ENCODE measurements at places on chromosomes 3 and 15.

DNA sequence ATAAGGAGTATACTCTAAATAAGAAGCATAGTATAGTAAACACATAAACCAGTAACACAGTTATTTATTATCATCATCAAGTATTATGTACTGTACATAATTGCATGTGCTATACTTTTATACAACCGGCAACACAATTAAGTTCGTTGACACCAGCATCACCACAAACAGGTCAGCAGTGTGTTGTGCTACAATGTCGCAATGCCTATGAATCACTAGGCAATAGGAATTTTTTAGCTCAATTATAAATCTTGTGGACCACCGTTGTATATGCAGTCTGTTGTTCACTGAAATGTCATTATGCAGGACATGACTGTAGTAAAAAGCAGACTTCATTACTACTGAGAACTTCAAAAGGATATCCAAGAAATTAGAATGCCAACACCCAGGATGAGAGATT is 177.0 kb downstream of the PDCD6IP start:
- no peak for DNase-seq

GRCh38 chr3:87792198-87792533 is 266.6 kb downstream of the CGGBP1 start:
- no peak for DNase-seq

GRCh38 chr3:193656878-193657282 is 63.9 kb downstream of the OPA1 start:
- DNase-seq: no peak

DNA sequence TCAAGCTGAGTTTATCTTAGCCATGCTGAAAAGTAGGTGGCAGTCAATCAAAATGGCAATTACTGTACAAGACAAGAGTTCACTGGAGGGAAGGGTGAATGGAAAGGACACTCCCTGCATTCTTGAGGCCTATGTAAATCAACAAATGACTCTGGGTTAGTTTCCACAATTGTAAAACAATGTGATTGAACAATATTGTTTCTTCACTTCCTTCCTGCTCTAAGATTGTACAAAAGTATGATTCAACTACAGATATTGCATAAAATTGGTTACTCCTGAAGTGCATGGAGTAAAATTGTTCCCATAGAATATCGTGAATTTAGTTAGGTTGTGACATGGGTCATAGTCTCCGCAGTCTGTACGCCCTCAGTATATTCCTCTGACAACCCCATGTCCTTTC is 277.6 kb downstream of the LPP start:
- DNase-seq: no peak

DNA sequence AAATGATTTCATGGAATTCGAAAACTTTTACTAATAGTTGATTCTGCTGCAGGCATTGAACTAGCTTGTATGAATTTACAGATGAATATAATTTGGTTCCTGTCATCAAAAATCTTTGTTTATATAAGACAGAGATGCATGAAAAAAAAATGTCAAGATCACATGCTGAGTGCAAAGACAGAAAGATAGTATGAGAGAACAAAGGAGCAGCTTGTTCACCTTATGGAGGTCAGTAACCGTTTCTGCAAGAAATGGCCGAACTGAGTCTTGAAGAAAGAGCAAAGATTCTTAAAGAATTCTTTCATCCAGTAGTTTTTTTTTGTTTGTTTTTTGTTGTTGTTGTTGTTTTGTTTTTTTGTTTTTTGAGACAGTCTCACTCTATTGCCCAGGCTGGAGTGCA is 450.6 kb downstream of the TUSC7 start:
- DNase-seq: no peak

DNA sequence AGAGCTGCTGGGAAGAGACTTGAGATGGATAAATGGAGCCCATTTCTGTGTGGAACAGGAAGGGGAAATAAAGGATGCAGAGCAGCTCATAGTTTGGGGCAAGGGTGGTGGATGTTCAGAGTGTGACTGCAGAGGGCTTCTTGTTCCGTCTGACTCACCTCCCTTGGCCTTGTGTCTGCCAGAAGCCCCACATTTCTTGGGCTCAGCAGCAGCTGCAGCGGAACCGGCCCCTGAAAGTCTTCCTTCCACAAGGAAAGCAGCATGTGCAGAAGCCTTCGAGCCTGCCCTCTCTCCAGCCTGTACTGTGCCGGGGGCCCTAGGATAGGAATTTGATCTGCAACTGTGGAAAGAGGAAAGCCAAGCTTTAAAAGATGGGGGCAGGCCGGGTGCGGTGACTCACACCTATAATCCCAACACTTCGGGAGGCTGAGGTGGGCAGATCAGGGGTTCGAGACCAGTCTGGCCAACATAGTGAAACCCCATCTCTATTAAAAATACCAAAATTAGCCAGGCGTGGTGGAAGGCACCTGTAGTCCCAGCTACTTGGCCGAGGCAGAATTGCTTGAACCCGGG is 11.5 kb downstream of the CDAN1 start:
- no peak for DNase-seq

DNA sequence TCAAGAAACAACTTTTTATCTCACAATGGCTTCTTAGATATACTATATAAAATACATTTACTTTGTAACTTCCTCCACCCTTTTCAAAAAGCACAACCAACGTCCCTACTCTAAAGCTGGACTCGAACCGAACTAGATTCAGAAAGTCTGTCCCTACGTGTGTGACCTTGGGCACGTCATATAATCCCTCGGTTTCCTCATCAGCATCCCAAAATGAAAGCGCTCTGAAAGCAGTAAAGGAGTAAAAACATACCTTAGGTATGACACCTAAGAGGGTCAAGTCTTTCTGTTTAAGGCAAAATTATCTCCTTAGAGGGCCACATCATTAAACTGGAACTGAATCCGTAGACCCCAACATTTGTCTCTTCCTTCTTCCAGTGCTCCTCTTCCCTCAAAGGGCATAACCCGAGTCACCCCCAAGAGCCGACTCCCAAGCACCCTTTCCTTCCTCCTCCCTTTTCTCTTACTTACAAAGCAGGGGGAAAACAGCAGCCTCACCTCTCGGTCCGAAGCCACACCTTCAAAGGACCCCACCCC is 663 bp downstream of the PDCD10 start:
- DNase-seq: no peak

DNA sequence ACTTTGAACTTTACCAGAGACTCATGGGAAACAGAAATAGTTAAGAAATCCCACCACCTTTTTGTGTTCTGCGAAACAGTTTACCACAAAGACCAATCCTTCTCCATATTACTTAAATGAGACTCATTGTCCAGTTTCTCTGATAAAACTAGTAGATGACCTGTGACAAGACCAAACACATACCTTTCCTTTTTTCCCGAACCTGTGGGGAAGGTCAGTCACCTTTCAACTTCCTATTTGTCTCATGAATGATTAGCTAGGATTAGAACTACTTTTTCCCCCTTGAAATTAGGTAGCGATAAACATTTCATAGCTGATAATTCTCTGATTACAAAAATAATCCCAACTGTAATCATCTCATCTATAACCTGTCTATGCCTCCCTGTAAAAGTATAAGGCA is 2.3 kb upstream of the TBC1D5 start:
- no peak for DNase-seq

GRCh38 chr15:50872832-50873426 is 35.6 kb upstream of the AP4E1 start:
- DNase-seq: no peak

- no peak for DNase-seq
Observed at GRCh38 chr15:66894363-66894762, 171.0 kb upstream of the SMAD3 start.

DNA sequence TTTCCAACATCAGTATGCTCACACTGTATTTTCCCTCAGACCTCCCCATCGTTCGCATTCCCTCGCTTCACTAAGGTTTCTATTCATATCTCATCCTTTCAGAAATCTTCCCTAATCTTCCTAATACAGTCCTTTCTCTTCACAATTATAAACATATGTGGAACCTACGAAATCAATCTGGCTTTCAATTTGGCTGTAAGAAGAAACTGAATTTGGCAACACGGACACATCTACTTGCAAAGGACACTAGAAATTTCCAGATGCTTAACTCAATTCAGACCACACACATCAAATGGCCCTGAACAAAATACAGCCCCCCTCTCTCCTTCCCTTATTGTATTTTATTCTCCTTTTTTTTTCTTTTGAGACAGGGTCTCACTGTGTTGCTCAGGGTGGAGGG is 39.1 kb upstream of the TM4SF19 start:
- DNase-seq: no peak

DNA sequence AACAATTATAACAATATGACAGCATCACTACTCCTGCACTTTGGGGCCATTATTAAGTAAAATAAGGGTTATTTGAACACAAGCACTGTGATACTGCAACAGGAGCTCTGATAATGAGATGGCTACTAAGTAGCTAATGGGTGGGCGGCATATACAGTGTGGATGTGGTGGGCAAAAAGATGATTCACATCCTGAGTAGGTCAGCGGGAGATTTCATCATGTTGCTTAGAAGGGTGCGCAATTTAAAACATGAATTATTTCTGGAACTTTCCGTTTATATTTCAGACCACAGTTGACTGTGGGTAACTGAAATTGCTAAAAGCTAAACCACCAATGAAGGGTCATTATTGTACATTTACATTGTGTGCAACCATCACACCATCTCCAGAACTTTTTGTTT is 42.3 kb downstream of the FBXO22 start:
- no peak for DNase-seq

GRCh38 chr15:77709135-77709886 is 76.6 kb upstream of the LINGO1 start:
- DNase-seq: no peak

DNA sequence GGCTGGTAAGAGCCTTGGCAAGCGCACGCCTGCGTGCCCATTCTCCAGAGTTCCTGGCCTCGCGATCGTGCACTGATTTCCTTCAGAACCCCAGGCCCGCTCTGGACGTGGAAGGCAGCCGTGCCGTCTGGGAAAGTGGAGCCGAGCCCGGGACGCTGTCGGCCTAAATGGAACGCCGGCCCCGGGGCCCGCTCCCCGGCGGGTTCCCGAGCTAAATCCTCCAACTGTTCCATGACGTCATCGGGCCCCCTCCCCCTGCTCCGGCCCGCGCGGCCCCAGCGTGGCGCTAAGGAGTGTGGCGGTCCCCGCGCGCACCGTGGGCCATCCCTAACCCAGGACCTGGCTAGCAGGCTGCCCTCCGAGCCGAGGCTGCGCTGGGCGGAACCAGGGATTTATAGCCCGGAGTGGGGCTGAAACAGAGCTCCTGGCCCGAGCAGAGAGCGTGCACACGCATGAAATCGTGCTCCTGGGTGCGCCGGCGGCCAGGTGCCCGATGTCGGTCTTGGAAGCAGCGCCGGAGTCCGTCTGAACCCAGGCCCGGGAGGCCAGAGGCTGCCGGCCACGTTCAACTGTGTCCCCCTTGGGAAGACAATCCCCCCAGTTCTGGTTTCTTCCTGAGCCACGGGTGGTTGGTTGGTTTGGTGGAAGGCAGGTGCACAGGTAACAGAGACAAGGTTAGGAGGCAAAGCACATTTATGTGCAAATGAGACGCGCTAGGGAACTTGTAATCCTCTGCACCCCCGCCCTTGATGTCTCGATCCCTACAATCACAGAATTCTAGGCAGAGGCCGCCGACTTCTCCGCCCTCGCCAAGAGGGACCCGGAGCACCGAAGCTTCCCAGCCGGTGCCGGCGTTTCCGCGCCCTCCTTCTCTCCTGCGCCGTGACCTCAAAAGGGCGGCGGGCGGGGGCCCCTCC is 84.9 kb upstream of the ETV5 start:
- DNase-seq: no peak

- DNase-seq: no peak
Observed at GRCh38 chr3:63979093-63979885, 44.0 kb downstream of the PSMD6 start.

- DNase-seq: no peak
Observed at GRCh38 chr3:154029926-154030325, 91.3 kb upstream of the ARHGEF26 start.

DNA sequence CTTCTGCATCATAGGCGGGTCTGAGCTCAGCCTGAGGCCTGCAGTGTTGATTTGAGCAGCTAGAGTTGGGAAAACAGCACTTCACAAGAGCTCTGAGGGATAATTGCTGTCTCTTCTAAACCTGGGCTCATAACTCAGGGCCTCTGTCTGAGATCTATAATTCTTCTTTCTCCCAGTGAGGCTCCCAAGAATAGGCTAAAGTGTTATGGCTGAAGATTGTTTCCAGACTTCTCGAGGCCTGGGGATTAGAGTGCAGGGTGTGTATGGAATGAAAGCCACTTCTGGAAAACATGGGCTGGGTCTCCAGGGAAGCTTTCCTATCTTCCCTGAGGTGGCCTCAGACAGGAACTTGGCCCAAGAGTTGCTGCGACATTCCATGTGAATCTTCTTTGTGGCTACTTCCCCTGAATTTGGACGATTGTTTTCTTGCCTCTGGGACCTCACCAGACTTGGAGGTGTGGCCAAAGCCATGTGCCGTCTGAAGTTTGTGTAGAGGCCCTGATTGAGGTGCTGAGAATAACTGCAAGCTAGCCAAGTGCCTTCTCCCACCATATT is 26.5 kb downstream of the MTMR14 start:
- no peak for DNase-seq

GRCh38 chr3:12663401-12663935 is 449 bp downstream of the RAF1 start:
- no peak for DNase-seq

GRCh38 chr3:178022599-178022998 is 513.6 kb upstream of the KCNMB2 start:
- DNase-seq: no peak

DNA sequence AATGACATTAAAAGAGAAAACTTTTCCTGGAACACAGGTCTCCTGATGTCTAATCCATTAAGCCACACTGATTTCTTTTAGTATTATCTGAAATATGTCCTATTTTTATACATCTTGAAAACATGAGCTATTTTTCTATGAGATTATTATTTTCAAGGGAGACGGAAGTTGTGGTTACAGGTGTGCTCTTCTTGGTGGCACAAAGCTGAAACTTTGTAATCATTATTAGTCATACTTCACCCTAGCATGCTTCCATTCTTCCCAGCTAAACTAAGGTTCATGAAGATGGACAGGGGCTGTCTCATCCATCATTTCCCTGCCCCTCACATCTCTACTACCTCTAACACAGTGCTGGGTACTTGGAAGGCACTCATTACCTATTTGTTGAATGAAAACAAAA is 85.6 kb upstream of the POU1F1 start:
- no peak for DNase-seq

DNA sequence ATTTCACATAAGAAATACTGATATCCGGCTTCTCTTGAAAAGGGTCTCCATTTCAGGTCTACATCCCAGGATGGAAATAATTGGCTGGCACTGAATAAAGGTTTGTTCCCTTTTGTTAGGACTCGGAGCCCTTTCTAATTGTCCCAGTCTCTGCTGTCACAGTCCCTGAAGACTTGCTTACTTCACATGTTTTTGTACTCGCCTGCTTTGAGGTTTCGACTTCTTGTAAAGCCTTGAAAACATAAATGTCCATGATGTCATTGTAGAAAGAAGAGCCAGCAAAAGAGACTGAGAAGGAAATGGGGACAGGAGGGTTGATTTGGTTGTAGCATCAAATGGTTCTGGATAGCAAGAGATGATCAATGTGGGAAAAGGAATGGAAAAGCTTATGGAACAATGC is 963.4 kb upstream of the SEMA6D start:
- no peak for DNase-seq

DNA sequence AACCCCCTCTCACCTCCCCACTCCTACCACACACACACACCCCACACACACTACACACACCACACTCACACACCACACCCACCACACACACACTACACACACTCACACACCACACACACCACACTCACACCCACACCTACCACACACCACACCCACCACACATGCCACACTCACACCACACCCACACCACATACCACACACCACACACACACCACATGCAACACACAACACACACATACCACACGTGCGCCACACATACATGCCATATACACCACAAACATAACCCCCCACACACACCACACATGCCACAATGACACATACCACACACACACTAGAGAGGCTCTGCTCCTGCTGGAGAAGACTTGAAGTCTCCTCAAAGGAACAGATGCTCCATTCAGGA is 5.9 kb upstream of the ITPKA start:
- DNase-seq: no peak
